ENCODE measurements at places on chromosomes 16 and 17.

DNA sequence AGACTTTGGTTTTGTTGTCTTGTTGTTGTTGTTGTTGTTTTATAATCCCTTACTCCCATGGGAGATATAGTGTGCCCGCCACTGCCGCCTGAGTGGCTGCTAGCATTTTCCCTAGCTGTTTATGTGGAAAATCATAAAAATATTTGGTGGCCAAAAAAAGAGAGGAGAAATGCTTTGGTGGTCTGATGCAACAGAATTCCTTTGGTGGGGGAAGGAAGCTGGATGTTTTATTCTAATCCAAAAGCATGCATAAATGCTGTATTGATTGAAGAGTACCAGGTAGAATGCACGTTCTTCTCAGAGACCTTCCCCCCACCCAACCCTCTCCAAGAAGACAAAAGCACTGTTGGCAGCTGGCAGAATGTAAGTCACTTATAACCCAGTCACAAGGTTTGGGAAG lies 93.2 kb downstream of the C17orf67 start:
- no peak for DNase-seq

GRCh38 chr16:72282362-72282761 lies 110.4 kb upstream of the PMFBP1 start:
- no peak for DNase-seq

DNA sequence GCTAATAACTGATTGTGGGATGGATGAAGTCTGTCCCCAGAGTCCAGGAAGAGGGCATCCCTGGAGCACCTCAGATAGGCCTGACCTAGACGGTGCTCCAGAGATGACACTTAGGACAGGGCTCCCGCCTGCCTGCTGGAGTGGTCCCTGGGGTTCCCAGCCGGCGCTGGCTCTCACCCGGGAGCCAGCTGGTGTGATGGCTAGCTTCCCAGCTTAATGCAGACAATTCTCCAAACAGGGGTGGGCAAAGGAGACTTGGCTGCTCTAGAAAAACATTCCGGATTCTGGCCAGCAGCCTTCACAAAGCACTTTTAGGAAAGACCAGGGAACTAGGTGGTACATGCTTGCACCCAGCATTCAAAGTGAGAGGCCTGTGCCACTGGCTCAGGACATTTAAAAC lies 18.6 kb downstream of the ACE start:
- no peak for DNase-seq

- no peak for DNase-seq
Measured at GRCh38 chr16:88830258-88830657, 18.5 kb upstream of the APRT start.

- DNase-seq, result no peak
Measured at GRCh38 chr16:51416926-51417325, 265.9 kb upstream of the SALL1 start.

Measured in hematopoietic multipotent progenitor cell treated with erythropoietin and hydrocortisone succinate and interleukin-3 and kit ligand, for 17 days (in vitro differentiated cells).